Activated CD4-positive, alpha-beta T cell treated with anti-CD3 and anti-CD28 coated beads, Interleukin-2, amount 10 ng/mL, durations not matched to agents 7 days and 5 days (primary cell): ENCODE measurements at places on chromosomes 6 and 20. TPM values are rescaled to one million over a fixed set of nuclear protein-coding genes. Genes with fewer than 3 reads are reported as not detected.

The KIF25 gene
- not detected for total RNA-seq

The LTB gene
- 585 TPM for total RNA-seq

The ABCF1 gene
- 72.2 TPM for total RNA-seq

The SNX3 gene
- total RNA-seq, result 116 TPM

The RNF8 gene
- 23.1 TPM for total RNA-seq

The NDUFAF5 gene
- total RNA-seq, result 25.4 TPM

The UNC5CL gene
- total RNA-seq, result 1.1 TPM

The TNFRSF21 gene
- 0.27 TPM for total RNA-seq

The ARMH2 gene
- 1.8 TPM for total RNA-seq

The NR2E1 gene
- not detected for total RNA-seq

The TPX2 gene
- total RNA-seq, result 164 TPM

The TREM1 gene
- total RNA-seq, result not detected

The ANKRD66 gene
- not detected for total RNA-seq

The GABRR1 gene
- total RNA-seq, result not detected

The NELFCD gene
- total RNA-seq, result 98.2 TPM

The VARS2 gene
- total RNA-seq, result 40.2 TPM

The RANBP9 gene
- 51.1 TPM for total RNA-seq

The PCSK2 gene
- total RNA-seq, result not detected

The FGD2 gene
- 2.1 TPM for total RNA-seq

The NFATC2 gene
- total RNA-seq, result 68.8 TPM

The SOX4 gene
- 1.4 TPM for total RNA-seq

The PPP1R16B gene
- 67.4 TPM for total RNA-seq

The CST2 gene
- total RNA-seq, result not detected

The RWDD1 gene
- total RNA-seq, result 39.9 TPM

The EFCAB8 gene
- 0.94 TPM for total RNA-seq

The MROH8 gene
- 2.5 TPM for total RNA-seq

The PAK5 gene
- total RNA-seq, result not detected

The TGM3 gene
- total RNA-seq, result not detected

The GSTA2 gene
- not detected for total RNA-seq

The RHAG gene
- not detected for total RNA-seq

The APCDD1L gene
- total RNA-seq, result not detected

The UBD gene
- 0.42 TPM for total RNA-seq

The UBE3D gene
- total RNA-seq, result 4.2 TPM

The HLA-DRB5 gene
- 29.2 TPM for total RNA-seq

The OPRL1 gene
- 1.6 TPM for total RNA-seq
